NCI-H69 (cell line): ENCODE measurements at places on chromosomes 13 and 19.
A peak's percentile ranks its signal among the peaks of the same experiment; 100 is the strongest.

DNA sequence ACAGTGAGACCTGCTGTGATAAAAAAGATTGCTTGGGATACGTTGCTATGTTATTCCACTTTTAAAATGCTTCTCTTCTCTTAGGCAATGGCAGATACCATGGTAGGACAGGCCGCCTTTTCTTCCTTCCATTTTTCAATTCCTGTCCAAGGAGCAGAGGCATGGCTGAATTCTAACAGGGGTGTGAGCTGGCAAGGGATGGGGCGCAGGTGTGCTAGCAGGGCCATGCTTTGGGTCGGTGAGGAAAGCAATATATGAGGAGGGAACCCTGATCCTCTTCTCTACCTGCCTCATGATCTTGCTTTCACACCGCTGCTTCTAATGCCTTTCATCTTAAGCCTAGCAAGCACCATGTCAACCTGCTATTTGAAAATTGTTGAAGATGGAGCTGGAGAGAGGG is 225.0 kb downstream of the KATNAL1 start:
- DNase-seq: no peak

GRCh38 chr13:47166336-47166735 is 269.5 kb upstream of the HTR2A start:
- DNase-seq: no peak

DNA sequence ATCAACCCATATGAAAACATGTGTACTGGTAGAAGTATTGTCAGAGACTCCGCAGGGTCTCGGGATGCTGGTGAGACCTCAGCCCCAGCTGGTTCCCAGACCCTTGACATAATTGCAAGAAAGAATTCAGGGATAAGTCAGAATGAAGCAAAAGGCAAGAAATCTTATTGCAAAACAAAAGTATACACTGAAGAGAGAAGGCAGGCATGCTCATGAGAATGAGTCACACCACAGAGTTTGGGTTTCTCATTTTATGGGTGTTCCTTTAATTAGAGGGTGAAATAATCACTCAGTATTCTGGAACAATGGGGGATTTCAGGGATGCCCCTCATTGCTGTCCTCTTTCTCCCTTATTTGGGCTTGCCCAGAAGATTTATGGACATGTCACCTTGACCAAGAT is 1423.8 kb upstream of the MIR17HG start:
- no peak for DNase-seq

DNA sequence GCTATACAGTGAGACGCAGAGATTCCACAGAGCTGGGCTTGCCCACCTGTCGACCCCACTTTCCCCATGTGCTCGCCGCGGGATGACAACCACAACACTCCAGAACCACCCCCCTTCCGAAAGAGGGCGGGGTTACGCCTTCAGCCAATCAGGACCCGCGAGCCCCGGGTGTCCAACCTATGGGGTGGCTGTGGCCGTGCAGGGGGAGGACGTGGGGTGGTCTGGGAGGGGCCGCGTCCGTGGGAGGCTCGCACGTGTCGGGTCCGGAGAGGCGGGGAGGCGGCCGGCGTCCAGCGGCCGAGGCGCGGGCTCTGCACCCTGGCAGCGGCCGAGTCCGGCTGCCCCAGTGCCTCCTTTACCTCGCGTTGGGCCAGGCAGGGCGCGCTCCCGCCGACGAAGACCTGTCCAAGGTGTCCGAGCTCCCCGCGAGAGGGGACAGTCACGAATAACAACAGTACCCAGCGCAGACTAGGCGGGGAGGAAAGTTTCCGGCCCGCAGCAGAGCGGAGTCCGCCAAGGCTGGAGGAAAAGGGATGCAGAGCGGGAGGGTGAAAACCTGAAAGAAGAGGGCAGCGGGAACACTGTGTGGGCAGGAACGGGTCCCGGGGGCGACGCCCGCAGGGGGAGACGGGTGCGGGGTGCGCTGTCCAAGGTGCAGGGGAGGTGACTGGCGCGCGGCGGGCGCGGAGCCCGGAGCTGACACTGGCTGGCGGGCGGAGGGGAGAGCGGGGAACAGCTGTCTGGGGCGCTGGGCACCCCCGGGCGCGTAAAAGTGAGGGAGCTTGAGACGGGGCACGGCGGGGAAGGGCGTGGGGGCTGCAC is 911 bp downstream of the ENOX1 start:
- DNase-seq: peak; percentile 92

- DNase-seq: no peak
Observed at GRCh38 chr13:72284791-72285190, 417.8 kb upstream of the DACH1 start.

GRCh38 chr19:3183721-3184641 is 1.7 kb upstream of the NCLN start:
- DNase-seq: no peak

- peak; percentile 39 for DNase-seq
Observed at GRCh38 chr13:43663474-43664090, 123.2 kb downstream of the ENOX1 start.

DNA sequence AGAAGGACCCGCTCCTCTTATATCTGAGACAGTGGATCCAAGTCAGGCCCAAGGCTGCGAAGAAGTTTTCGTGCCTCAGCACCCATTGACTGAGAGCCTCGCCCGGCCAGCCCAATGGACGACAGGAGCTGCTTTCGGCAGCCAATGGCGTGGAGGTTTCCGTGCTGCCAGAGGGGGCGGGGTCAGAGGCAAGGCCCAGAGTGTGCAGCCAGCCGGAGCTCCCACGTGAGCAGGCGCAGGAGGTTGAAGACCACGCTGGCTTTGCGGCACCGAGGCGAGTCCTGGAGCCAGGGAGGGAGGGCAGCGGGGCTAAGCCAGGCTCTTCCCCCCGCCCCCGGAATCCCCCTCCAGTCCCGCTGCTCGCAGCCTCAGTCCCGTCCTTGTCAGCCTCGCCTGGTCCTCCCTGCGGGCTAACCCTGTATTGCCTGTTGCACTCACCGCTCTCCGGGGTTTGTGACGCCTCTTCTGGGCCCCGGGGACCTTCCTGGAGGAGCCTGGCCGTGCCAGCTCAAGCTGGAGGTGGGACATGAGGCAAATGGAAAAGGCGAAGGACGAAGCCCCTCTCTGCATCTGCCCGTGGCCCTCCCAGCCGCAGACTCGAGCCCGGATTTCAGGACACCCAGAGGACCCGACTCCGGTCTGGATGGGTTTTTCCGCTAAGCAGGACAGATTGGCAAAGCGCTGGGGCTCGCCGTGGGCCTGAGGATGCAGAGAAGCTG is 1.5 kb downstream of the IFNL4 start:
- DNase-seq: peak; percentile 16

- peak; percentile 53 for DNase-seq
Observed at GRCh38 chr19:3879656-3880055, 829 bp upstream of the ATCAY start.

DNA sequence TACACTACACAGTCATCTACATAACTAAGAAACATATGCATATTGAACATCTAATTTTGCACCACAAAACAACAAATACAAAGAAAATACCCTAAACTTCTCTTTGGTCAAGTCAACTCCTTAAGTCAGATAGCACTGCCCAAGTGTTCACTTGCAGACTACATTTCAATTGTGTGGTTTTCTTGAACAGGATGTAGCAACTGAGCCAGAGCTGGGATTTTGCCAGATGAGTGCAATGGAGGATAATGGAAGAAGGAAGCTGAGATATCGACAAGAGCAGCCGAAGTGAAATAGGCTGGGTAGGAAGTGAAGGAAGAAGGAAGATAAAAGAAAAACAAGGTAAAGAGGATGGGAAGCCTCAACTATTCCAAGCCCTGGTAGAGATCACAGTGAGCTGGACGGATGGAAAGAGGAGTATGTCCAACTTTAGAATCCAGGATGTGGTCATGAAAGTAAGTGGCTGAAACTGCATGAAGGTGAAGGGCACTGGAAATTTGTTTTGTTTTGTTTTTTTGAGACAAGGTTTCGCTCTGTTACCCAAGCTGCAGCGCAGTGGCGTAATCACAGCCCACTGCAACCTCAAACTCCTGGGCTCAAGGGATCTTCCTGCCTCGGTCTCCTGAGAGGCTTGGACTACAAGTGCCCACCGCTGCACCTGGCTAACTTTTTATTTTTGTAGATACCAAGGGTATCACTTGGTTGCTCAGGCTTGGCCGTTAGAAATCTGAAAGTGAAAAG is 15.0 kb downstream of the NUFIP1 start:
- DNase-seq: no peak

DNA sequence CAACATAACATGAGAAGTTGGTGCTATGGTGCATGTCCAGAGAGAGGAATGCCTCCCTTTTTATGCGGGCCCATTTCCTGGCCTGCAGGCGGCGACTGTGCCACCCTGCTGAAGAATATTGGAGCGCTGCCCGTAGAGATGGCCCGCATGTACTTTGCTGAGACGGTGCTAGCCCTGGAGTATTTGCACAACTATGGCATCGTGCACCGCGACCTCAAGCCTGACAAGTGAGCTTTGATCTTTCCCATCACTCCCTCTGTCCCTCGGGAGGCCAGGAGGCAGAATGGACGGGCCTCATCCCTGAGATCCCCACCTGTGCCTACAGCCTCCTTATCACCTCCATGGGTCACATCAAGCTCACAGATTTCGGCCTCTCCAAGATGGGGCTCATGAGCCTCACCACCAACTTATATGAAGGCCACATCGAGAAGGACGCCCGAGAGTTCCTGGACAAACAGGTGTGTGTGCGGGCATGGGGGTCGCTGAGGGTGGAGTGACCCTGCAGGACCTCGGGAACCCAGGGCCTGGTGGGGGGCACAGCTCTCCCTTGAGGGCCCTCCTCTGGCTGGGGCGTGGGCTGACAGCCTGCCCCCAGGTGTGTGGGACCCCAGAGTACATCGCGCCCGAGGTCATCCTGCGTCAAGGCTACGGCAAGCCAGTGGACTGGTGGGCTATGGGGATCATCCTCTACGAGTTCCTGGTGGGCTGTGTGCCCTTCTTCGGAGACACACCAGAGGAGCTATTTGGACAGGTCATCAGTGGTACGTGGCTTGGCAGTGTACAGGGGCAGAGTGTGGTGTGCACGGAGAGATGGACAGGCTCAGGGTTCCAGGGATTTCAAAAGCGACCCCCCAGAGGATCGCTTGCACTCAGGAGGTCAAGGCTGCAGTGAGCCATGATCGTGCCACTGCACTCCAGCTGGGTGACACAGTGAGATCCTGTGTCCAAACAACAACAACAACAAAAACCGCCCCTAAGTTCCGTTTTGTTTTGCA is 16.2 kb downstream of the DNASE2 start:
- no peak for DNase-seq

- peak; percentile 83 for DNase-seq
Observed at GRCh38 chr13:107964395-107964794, 250.9 kb downstream of the LIG4 start.

DNA sequence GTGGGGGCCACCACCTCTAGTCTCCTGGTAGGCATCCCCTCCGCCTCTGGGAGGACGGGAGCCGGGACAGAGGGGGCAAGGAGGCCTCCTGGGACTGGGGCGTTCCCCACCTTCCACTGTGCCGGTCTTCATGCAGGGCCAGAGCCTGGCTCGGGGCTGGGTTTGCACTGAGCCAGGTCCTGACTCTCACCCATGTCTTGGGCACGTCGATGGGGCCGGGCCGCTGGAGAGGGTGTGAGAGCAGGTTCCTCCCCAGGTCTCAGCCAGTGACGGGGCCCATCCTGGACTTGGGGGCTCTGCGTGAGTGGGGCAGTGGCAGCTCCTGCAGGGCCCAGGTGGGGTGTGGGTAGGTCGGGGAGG is 26.6 kb downstream of the ATP11A start:
- no peak for DNase-seq
